Activated effector memory CD4-positive, alpha-beta T cell treated with Interleukin-2 at 50 U/mL for 16 hours (primary cell): ENCODE measurements at places on chromosomes 4 and X.

DNA sequence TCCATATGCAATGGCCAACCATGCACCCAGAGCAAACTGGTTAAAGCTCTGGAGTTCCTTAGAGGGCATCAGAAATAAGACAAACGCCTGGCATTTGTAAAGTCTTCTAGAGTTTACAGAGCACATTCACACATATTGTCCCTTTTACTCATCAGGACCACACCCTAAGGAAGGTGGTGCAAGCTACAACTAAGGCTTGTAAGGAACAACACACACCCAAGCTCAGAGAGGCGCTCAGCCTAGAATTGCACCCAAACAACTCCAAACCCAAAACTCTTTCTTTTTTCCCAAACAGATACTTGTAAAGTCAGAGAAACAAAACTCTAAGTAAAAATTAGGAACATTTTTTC, 46.1 kb downstream of the SMPX start:
- no peak for DNase-seq

DNA sequence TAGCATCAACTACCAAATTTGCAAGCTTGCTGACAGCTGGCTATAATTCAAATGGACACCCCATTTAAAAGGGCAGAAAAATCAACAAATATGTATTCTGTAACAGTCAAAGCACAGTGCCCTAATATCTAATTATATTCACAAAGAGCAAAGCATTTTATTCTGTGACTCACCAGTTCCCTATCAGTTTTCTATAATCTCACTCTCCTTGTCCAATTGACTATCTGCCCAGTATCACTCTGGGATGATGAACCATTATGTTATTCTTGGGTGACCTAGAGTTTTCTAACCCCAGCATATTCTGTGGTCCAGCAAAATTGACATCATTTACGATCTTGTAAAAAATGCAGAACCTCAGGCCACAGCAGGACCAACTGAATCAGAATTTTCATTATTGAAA, 82.0 kb upstream of the FREM3 start:
- DNase-seq = no peak

DNA sequence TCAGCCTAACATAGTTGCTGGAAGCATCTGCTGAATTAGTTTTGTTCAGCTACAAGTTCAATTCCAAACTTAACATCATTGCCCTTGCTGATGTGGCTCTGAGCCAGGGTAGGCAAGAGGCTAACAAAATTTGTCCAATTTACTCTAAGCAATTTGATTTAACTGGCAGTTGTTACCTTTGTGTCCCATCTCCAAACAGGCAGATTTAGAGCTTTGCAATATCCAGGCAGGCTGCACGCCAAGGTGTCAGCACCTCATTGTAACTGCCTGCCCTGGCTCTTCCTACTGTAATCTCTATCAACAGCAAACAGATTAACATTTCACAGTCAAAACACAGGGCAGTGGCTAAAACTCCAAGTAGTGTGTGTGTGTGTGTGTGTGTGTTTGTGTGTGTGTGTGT, 2070.6 kb downstream of the PCDH7 start:
- DNase-seq = no peak

DNA sequence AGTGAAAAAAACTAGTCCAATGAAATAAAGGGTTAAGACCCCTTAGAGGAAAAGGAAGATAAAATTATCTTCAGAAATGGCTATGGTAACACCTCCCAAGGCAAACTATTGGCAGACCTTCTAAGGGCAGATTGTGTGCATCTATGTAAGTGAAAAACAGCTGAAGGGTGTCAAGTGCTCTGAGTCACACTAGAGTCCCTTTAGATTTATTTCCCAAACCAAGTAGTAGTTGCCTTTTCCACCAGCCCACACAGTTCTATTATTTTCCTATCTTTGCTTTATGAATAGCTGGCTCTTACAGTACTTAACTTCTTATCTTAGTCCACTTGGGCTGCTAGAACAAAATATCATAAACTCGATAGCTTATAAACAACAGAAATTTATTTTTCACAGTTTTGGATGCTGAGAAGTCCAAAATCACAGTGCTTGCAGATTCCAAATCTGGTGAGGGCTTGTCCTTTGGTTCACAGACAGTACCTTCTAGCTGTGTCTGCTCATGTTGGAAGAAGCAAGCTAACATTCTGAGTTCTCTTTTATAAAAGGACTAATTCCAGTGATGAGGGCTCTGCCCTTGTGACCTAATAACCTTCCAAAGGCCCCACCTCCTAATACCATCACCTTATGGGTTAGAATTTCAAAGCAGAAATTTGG, 143.6 kb downstream of the GRID2 start:
- DNase-seq = no peak

GRCh38 chr4:121742794-121743193, 22.2 kb downstream of the SMIM43 start:
- DNase-seq = no peak

DNA sequence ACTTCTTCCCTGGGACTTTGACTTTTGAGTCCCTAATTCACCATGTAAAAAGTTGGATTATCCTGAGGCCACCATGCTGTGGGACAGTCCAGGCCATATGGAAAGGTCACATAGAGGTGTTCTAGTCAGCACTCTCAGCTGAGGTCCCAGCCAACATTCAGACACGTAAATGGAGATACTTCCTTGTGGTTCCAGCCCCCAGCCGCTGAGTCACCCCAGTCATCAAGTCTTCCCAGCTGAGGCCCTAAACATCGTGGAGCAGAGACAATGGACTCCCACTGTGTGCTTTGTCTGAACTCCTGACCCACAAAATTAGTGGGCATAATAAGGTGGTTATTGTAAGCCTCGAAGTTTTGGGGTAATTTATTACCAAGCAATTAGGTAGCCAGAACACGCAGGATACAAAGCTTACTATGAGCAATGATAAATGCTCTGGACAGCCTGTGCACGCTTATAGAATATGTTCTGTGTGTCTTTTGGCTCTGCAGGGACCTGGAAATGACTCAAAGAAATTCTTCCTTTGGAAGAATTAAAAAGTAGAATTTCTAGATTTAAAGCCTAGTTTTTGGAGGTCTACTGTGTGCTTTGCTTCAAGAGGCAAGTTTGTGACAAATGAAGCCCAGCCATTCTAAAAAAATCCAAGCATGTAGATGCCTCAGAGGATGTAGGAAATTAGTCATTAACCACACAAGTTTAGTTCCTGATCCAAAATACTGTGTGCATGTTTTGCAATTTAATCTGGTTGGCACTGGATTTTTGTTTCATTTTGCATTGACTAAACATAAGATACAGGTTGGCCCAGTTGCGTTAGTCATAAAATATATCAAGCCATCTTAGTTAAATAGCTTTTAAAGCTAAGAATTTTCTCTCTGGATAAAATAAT, 33.2 kb upstream of the SLC9A7 start:
- no peak for DNase-seq

DNA sequence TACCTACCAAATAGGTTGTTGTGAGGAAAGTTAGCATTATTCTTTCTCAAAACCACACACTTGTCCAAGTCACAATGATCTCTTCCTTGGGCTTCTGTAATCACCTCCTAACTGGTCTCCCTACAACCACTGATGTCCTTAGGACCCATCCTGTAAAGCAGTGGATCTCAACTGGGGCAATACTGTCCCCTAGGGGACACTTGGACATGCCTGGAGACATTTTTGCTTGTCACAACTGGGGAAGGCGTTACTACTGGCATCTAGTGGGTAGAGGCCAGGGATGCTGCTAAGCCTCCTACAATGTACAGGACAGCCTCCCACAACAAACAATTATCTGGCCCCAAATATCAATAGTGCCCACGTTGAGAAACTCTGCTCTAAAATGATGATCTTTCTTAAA, 118.7 kb upstream of the AP1S2 start:
- no peak for DNase-seq

DNA sequence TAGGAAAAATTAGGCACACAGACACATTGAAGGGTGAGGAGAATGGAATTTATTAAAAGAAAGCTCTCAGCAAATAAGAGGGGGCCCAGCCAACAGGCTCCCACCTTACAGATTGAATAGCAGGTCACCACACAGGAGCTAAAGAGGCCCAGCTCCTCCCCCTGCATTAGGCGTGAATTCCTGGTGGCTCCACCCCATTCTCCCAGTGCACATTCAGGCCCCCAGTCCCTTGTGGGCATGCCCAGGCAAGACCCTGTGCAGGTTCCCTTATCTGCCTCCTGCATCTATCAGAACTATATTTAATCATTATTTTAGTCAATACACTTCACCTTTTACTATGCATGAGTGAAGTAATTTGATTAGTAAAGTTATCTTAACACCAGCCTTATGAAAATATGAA, 856.3 kb upstream of the NDST4 start:
- no peak for DNase-seq
